ENCODE measurements at places on chromosomes 12 and 14. TPM values are rescaled to one million over a fixed set of nuclear protein-coding genes. Genes with fewer than 3 reads are reported as not detected.

DNA sequence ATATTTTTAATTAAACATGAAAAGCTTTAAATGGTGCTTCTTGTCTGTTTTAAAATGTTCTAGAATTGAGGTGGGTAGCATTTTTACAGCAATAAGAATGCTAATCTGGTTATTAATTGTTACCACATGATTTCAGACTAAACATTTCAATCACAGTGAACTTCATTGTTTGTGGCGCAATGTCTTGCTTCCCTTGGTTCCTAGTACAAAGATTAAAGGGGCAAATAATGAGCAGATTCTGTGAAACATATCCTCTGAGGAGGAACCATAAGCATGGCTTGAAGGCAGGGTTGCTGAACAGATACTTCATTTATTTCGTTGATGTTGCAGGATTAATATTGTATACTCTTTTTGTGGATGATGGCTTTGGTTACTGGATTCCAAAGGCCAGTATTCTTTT, 162.1 kb downstream of the FUT8 start:
- no peak overlapping the region for H3K4me3 ChIP-seq
- H3K4me1 ChIP-seq = peaks cover 10% of the 10 kb centered on the region
- H3K27ac ChIP-seq = no peak overlapping the region
- DNase-seq = no peak
- peaks cover 18% of the 10 kb centered on the region for H3K36me3 ChIP-seq

DNA sequence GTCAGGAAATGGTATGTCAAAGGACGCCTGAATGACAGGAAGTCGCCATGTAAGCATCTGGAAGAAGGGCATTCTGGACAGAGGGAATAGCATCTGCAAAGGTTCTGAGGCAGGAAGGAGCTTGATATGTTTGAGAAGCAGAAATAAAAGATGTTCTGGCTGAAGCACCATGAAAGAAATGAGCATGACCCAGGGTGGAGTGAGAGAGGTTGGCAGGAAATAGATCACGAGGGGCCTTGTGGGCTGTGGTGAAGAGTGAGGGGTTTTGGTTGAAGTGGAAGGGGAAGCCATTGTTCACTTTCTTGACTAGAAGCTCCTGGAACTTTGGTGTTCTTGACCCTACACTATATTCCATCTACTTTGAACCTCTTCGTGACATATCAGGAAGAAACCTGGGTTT, 99.4 kb upstream of the PARP11 start:
- H3K4me3 ChIP-seq = peak overlapping the region; percentile 7
- peaks cover 4% of the 10 kb centered on the region for H3K36me3 ChIP-seq
- DNase-seq = peak; percentile 44

GRCh38 chr12:123591702-123592481, 7.5 kb downstream of the TMED2 start:
- H3K4me3 ChIP-seq = no peak overlapping the region
- peak overlapping the region; percentile 53 for H3K27ac ChIP-seq
- H3K4me1 ChIP-seq = peaks cover 34% of the 10 kb centered on the region
- DNase-seq = no peak

The C12orf50 gene
- total RNA-seq = 0.11 TPM

GRCh38 chr12:25058658-25059058, 109.8 kb upstream of the BCAT1 start:
- DNase-seq = no peak
- H3K27ac ChIP-seq = no peak overlapping the region
- peaks cover 63% of the 10 kb centered on the region for H3K4me1 ChIP-seq
- H3K36me3 ChIP-seq = peaks cover 11% of the 10 kb centered on the region
- no peaks in the 10 kb centered on the region for H3K27me3 ChIP-seq
- no peak overlapping the region for H3K4me3 ChIP-seq

- H3K27me3 ChIP-seq = no peaks in the 10 kb centered on the region
- peak; percentile 37 for DNase-seq
- peaks cover 30% of the 10 kb centered on the region for H3K36me3 ChIP-seq
- H3K4me1 ChIP-seq = peaks cover 60% of the 10 kb centered on the region
- H3K27ac ChIP-seq = peak overlapping the region; percentile 94
These were observed 575 bp downstream of the TRAF3 start for GRCh38 chr14:102777711-102778337.

GRCh38 chr12:128267651-128268378, 845 bp downstream of the TMEM132C start:
- H3K4me3 ChIP-seq = no peak overlapping the region
- H3K27ac ChIP-seq = no peak overlapping the region
- H3K4me1 ChIP-seq = no peaks in the 10 kb centered on the region
- no peak for DNase-seq
- no peaks in the 10 kb centered on the region for H3K36me3 ChIP-seq
- peaks cover 50% of the 10 kb centered on the region for H3K27me3 ChIP-seq

GRCh38 chr14:72549026-72549425, 344.9 kb downstream of the DPF3 start:
- H3K4me1 ChIP-seq = no peaks in the 10 kb centered on the region
- no peaks in the 10 kb centered on the region for H3K36me3 ChIP-seq
- peaks cover 4% of the 10 kb centered on the region for H3K27me3 ChIP-seq
- no peak overlapping the region for H3K27ac ChIP-seq
- no peak overlapping the region for H3K4me3 ChIP-seq

DNA sequence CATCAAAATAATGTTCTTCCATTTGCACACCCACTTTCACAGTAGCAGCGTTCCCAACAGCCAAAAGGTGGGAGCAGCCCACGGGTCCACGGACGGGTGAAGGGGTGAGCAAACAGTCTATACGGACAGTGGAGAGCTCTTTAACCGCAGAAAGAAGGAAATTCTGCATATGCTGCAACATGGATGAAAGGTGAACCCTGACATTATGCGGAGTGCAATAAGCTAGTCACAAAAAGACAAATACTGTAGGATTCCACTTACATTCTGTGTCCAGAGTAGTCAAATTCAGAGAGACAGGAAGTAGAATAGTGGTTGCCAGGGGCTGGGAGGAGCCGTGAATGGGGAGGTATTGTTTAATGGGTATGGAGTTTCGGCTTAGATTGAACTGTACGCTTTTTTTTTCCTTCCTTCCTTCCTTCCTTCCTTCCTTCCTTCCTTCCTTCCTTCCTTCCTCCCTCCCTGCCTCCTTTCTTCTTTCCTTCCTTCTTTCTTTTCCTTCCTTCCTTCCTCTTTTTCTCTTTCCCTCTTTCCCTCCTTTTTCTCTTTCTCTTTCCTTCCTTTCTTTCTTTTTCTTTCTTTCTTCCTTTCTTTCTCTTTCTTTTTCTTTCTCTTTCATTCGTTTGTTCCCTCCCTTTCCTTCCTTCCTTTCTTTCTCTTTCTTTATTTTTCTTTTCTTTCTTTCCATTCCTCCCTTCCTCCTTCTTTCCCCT, 15.8 kb upstream of the ANKRD9 start:
- H3K4me1 ChIP-seq = peaks cover 35% of the 10 kb centered on the region
- peak; percentile 62 for DNase-seq
- H3K4me3 ChIP-seq = peak overlapping the region; percentile 68

The GPRC5A gene
- 0.35 TPM for total RNA-seq

- H3K27ac ChIP-seq = no peak overlapping the region
- H3K4me1 ChIP-seq = no peaks in the 10 kb centered on the region
- no peak overlapping the region for H3K4me3 ChIP-seq
- H3K27me3 ChIP-seq = no peaks in the 10 kb centered on the region
- H3K36me3 ChIP-seq = no peaks in the 10 kb centered on the region
These were observed 66.4 kb downstream of the PAWR start for GRCh38 chr12:79624378-79624777.

The A2M gene
- not detected for total RNA-seq

GRCh38 chr12:105279460-105280056, 43.6 kb upstream of the APPL2 start:
- no peaks in the 10 kb centered on the region for H3K36me3 ChIP-seq
- H3K4me3 ChIP-seq = no peak overlapping the region
- peak; percentile 59 for DNase-seq
- H3K27ac ChIP-seq = no peak overlapping the region
- peaks cover 3% of the 10 kb centered on the region for H3K4me1 ChIP-seq

The HOXC9 gene
- total RNA-seq = not detected

The NTS gene
- not detected for total RNA-seq

GRCh38 chr12:57098546-57098945, 9.6 kb downstream of the NAB2 start:
- DNase-seq = no peak
- H3K4me1 ChIP-seq = peaks cover 37% of the 10 kb centered on the region
- peak overlapping the region; percentile 84 for H3K27ac ChIP-seq
- H3K4me3 ChIP-seq = no peak overlapping the region

- peak within 1 kb of the TSS; percentile 98 for H3K27ac ChIP-seq
- H3K27me3 ChIP-seq = no peaks in the 10 kb centered on the region
- H3K4me3 ChIP-seq = peak within 1 kb of the TSS; percentile 89
- peak; percentile 97 for DNase-seq
These were observed at the start of the genes FAM216A and GPN3 for GRCh38 chr12:110468214-110469048. Gene FAM216A (plus strand): TSS chr12:110468845. CDS start chr12:110468876, 31 bp downstream. Gene GPN3 (minus strand): TSS chr12:110468257. CDS start chr12:110468203, 54 bp downstream.

The SLC41A2 gene
- total RNA-seq = 7.9 TPM

The KRT6C gene
- not detected for total RNA-seq

DNA sequence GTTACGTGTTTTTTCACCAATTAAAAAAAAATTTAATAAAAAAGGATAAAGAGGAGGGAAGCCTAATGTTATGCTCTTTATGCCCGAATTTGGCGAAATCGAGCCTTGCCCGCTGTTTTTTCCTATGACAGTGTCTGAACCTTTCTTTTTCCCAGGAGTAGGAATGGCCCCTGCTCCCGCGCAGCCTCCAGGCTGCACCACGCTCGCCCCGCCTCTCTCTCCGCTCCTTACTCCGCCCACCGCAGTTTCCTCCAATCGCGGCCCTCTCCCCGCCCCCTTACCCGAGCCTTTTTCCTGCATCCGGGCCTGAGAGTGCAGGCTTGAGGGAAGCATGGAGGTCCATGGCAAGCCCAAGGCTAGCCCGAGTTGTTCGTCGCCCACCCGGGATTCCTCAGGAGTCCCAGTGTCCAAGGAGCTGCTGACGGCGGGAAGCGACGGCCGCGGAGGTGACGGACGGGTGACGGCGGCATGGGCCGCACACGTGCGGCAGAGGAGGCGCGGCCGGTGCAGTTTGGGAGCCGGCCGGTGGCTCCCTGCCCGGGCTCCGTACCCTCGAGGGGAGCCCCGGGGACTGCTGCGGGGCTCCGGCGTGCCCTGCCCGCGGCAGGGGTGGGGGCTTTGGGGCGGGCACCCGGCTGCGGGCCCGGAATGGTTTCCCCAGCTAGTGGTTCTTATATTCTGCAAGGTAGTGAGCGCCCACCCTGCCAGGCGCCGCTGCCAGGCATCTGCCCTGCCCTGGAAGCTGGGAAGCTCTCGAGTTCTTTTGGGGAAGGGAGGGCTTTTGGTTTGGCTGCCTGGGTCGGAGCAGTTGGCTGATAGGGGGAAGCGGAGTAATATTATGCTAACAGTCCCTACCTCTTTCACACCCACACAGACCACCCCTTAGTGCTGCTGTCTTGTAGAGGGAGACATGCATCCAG, at the start of gene NOPCHAP1:
Gene NOPCHAP1 (plus strand): TSS at position 295 of the 920 bp plus-strand sequence. CDS start 37 bp downstream, at position 332.
- peaks cover 48% of the 10 kb centered on the region for H3K4me1 ChIP-seq
- DNase-seq = peak; percentile 91
- peak within 1 kb of the TSS; percentile 78 for H3K4me3 ChIP-seq
- peaks cover 11% of the 10 kb centered on the region for H3K27me3 ChIP-seq

The DHH gene
- not detected for total RNA-seq
